EH (cell line): ENCODE measurements at places on chromosomes 6 and 20.
A peak's percentile ranks its signal among the peaks of the same experiment; 100 is the strongest.

DNA sequence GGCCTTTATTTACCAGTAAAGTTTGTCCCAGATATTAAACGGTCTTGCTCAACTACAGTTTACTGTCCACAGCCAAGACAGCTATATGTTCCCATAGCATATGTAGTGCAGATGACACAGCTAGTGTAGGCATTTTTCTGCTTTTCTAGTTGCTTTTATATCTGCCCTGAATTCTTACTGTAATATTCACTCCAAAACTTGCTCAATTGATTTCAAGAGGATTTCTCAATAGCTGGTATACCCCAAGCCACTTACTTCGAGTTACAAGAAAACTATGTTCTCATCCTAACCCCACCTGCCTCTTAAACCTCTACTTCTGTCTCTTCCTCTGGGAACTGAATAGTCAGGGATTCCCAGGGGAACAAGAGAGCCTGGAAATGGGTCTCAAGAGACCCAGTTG, 18.9 kb upstream of the ROS1 start:
- DNase-seq = peak; percentile 61

DNA sequence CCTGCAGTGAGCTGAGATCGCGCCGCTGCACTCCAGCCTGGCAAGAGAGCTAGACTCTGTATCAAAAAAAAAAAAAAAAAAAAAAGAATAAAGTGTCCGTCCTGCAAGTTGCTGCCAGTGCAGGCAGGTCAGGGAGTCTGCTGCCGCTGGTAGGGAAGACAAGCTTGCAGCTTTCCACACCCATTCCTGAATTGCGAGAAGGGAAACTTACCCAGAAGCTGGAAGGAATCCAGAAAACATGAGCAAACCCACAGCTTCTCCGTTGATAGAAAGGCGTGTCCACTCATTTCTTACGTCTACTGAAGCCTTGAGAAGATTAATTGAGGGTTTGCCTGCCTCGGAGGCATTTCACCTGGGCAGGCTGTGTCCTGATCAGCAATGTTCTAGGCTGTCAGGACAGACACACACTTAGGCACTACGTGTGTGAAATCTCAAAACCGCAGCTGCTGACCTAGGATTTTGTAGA, 61.6 kb upstream of the DSP start:
- DNase-seq = peak; percentile 15

DNA sequence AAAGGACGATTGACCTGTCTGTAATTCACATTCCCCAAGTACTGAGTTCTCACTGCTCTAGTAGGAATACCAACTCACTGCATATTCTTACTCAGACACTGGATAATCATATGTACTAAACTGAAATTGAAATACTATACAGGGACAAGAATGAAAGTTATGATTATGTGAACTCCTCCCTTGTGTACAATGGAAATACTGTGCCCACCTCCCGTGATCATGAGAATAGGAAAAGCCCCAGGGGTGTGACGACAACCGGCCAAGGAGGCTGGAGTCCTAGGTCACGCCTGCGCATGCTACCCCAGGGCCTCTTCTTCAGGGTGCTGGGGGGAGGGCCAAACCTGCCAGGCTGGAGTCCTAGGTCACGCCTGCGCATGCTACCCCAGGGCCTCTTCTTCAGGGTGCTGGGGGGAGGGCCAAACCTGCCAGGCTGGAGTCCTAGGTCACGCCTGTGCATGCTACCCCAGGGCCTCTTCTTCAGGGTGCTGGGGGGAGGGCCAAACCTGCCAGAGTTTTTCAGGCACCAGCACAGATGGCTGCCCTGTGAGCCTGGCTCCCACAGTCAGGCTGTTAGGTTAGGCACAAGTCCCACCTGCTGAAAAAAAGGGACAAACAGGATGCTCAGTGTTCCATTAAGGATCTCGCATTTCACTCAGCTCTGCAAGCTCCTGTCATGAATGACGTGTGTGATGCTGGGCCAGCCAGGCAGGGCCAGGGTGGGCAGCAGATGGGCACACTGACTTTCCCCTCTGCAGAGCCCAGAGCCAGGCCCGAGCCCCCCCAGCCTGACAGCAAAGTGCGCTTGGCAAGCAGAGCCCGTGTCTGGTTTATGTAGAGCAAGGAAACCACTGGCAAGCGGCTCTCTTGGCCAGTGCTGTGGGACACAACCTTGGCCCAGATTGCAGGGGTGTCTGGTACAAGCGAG, 107.7 kb downstream of the FOXF2 start:
- no peak for DNase-seq

DNA sequence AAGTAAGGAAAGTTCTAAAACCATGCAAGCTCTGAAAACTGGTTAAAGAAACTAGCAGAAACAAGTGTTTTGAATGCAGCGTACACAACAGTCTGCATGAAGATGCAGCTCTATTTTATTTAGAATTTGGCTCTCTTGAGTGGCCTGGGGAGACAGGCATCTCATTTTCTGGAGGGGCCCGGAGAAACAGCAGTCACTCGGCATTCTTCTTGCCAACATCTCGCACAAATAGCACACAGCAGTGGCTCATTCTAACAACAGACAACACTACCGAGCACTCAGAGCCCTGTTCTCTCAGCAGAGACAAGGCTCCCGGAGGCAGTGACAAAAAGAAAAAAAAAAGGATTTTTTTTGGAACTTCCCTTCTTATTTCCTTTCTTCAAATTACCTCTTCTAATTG, 108.5 kb upstream of the STMND1 start:
- DNase-seq = no peak

GRCh38 chr6:8558953-8559352, 123.6 kb upstream of the SLC35B3 start:
- no peak for DNase-seq

DNA sequence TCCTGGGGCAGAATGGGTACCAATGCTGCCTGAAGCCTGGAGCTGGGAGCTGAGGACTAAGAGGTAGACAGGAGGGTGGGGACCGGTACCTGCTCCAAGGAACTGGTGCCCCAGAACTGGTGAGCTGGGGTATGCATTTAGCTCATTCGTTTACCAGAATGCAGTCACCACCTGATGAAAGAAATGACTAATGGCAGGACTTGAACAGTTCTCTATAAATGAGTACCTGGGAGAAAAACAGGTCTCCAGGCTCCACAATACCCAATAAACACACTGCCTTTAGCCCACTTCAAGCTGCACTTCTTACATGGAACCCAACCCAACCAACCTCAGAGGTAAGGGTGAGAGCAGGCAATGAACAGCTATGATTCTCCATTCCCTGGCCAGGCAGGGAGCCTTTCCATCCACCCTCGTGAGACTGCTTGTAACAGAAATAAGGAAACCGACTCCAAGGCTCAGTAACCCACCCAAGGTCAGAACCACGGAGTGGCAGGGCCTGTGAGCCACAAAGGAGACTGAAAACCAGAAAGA, 15.4 kb downstream of the FKBP1A start:
- no peak for DNase-seq

DNA sequence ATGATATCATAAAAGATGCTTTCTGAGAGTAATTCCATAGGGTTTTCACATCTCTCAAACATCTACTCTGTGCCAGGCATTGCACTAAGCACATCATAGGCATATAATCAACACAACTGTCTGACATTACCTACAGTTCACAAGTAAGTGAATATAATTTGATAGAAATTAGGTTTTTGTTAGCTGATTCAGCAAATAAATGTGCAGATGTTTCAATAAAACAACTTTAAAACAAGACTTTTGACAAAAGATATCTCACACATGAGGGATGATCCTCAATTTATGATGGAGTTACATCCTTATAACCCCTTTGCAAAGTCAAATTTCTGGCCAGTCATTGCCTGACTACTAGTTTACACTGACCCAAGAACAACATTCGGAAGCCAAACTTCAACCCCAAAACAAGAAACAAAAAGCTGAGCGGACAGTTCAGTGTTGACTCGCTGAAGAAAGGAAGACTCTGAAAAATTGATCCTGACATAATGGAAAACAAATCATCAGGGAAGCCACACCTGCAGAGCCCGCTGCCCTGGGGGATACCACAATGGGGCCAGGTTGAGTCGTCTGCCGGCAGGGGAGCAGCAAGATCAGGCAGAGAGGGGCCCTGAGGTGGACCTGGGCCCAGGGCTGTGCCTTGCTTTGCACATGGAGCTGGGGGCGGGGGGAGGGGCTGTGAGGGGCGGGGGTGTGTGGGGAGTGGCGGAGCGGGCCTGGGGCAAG, 739.2 kb upstream of the GJE1 start:
- no peak for DNase-seq

DNA sequence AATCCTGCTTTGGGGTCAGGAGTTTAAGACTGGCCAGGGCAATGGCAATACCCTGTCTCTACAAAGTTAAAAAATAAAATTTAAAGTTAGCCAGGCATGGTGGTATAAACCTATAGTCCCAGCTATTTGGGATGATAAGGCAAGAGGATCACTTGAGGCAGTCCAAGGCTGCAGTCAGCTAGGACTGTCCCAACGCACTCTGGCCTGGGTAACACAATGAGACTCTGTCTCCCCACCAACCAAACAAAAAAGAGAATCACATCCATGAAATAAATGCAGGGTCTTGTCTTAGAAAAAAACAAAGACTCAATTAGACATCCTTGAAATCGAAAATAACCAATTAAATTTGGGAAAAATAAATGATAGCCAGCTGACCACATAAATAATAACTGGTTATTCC, 88.9 kb downstream of the PHIP start:
- DNase-seq = no peak

DNA sequence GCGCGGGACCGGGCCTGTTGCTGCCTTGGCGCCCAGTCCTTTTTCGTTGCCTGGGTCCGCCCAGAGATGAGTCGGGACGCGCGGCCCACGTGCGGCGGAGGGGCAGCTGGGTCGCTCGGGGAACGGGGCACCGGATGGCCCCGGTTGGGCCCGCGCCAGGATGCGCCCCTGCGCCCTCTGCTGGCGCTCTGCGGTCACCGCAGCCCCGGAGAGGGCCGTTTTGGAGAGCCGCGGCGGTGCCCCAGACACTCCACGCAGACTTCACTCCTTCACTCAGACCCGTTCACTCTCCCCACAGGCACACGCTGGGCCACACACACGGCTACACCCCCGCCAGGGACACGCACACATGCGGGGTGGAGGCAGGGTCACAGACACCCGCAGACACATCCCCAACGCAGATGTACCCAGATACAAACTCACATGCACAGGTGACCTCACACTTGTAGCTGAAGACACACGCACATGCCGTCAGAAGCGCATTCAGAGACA, 38.8 kb downstream of the SRC start:
- peak; percentile 67 for DNase-seq

- DNase-seq = no peak
Observed at GRCh38 chr6:104837158-104837557, 22.6 kb downstream of the HACE1 start.
